Eye (tissue), 1 donor: ENCODE measurements at places on chromosomes 13 and 19.

DNA sequence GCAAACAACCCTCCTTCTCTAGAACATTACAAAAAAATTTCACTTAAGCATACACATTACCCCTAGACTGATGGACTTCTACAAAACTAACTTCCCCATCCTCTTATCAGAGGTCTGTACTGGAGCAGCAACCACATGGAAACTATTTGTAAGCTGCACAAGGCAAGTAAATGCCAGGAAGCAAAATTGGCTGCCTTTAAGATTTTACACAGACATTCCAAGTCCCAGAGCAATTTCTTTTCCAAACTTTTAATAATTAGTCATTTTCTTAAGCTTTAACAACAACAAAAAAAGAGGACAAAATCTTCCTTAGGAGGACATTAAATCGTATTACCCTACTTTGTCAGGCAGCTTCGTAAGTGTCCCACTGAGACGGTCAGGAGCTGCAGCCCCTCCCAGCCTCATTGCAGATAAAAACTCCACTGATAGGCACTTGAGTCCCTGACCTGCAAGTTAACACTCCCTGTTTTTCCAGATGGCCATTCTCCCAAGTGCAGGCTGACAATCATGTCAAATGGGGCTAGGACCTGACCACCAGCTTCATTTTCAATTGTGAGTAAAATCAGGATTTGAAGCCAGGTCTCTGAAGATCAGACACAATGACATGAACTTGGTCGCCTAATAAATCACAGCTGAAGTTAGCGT lies 680.1 kb downstream of the DIAPH3 start:
- DNase-seq: no peak

DNA sequence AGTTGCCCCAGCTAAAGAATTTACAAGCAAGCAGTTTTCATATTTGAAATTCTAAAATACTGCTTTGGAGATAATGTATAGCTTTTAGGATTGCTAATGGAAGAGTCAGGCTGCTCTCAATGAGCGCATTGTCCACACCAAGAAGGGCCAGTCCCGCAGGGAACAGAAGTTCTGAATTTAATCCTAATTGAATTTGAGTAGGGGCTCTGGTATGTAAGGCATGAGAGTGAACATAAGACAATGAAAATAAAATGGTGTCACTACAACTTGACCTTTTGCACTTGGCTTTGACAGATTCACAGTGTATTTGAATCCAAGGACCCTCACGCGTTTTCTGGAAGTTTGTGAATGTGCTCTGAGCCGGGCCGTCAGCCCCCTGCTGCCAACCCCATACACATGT lies 32.6 kb downstream of the RAB20 start:
- DNase-seq: peak; percentile 84

GRCh38 chr13:36382030-36382429 lies 35.8 kb upstream of the SPART start:
- DNase-seq: no peak

- no peak for DNase-seq
Measured at GRCh38 chr19:12647047-12647446, 19.5 kb downstream of the MAN2B1 start.

DNA sequence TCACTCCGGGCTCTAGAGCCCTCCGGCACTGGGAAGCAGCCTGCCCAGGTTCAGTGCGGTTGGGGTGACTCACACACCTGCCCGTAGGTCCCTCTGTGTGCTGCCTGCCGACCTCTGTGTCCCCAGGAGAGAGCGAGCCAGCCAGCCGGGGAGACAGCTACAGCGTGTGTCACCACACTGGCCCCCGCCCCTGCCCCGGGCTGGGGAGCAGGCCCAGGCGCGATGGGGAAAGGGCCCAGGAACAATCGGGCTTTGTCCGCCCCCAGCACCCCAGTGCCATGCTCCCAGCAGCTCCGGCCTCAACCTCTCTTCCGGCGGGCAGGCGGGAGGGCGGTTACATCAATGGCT lies at the start of gene KLK6:
KLK6 (minus strand) TSS at position 179 of the 348 bp plus-strand sequence. CDS start 1,487 bp downstream, outside the sequence.
- no peak for DNase-seq

DNA sequence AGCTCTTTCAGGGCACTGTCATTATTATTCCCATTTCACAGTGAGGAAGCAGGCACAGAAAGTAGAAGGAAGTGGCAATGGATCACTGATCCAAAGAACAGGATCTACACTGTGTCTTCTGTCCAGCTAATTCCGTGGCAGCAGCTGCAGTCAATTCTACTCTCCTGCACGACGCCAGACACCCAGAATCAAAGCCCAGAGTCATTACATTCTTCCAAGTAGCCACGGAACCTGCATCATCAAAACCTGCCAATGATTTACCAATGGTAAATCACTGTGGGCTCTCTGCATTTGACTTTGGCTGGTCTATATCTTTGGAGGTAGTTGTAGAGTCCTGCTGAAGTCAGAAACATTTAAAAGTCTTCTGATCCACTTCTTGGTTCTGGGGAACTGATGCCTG lies 767.7 kb downstream of the LIG4 start:
- no peak for DNase-seq

DNA sequence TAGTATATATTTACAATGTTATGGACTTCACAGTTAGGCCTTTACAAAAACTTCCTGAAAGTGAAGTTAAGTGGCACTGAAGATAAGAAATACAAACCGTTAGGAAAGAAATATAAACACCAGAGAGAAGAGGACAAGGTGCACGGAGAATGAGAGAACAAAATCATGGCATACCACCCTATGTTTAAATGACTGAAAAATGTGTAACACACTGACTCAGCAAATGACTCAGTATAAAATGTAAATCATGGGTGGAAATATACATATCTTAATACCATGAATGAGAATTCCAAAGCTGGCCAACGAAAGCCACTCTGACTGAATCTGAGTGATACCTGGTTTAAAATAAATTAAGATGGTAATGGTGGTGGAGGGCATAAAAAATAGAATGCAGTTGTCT lies 260.8 kb downstream of the DNAJC15 start:
- DNase-seq: no peak

DNA sequence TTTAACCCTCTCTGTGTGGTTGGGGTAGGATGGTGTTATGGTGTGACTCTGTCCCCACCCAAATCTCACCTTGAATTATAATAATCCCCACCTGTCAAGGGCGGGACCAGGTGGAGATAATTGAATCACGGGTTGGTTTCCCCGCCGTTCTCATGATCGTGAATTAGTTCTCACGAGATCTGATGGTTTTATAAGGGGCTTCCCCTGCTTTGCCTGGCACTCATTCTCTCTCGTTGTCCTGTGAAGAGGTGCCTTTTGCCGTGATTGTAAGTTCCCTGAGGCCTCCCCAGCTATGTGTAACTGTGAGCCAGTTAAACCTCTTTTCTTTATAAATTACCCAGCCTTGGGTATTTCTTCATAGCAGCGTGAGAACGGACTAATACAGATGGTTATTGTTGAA lies 68.8 kb downstream of the ARHGEF7 start:
- DNase-seq: no peak
